ENCODE measurements at places on chromosomes 16 and 17.

GRCh38 chr16:51286272-51286671 lies 135.2 kb upstream of the SALL1 start:
- DNase-seq: no peak

GRCh38 chr17:63697341-63698286 lies 2.3 kb downstream of the LIMD2 start:
- DNase-seq: peak; percentile 79

DNA sequence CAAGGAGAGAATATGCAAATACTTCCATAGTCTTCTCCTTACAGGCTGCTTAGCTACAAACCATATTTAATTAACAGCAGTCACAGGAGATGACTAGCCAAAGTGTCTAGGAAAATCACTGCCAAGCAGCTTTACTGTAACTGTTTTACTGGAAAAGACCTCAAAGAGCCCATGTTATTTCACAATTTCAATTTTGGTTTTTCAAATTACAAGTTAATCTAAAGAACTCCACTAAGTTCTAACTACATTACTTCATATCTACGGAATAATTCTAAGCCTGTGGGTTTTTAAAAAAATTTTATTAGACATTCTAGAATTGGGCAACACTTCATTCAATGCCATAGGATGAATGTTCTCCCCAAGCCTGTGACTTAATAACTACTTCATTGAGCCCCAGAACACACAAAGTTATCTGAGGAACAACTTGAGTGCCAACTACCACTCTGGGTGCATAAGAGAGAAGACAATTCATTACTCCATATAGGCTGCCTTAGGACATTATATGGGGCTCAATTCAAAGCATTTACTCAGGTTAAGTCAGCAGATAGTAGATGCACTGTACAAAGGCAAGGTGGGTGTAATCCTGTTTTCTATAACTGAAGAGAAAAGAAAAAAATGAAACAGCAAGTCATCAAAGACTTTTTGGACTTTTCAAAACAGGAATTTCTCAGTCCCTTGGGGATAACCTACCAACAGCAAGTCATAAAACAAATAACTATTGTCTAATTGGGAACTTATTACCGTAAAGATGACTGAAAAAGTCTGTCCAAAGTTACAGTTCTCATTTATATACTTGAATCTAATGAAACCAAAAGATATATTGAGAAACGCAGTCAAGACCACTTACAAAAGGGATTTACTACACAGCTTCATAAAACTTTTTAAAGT lies 33.0 kb downstream of the STAT3 start:
- no peak for DNase-seq

- no peak for DNase-seq
Observed at GRCh38 chr17:55068862-55069811, 100.6 kb downstream of the STXBP4 start.

Data from WERI-Rb-1 (cell line).